ENCODE measurements at places on chromosomes 7 and 10.

GRCh38 chr10:17910125-17910789 lies 41.5 kb upstream of the SLC39A12 start:
- no peak for DNase-seq

GRCh38 chr7:24702755-24703154 lies 54.5 kb downstream of the GSDME start:
- no peak for DNase-seq

DNA sequence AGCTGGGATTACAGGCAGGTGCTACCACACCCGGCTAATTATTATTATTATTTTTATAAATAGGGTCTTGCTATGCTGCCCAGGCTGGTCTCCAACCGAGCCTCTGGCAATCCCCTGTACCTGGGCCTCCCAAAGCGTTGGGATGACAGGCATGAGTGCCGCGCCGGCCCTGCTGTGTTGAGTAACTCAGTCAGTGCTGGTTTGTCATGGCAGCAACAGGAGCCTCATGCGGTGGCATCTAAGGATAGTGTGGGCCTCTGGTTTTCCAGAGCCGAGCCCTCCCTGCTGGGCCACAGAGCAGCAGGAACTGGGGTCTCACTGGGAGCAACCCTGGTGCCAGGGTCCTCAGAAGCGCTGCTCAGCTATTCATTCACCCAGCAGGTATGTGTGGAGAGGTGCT lies 244.7 kb downstream of the ELFN1 start:
- DNase-seq = no peak

DNA sequence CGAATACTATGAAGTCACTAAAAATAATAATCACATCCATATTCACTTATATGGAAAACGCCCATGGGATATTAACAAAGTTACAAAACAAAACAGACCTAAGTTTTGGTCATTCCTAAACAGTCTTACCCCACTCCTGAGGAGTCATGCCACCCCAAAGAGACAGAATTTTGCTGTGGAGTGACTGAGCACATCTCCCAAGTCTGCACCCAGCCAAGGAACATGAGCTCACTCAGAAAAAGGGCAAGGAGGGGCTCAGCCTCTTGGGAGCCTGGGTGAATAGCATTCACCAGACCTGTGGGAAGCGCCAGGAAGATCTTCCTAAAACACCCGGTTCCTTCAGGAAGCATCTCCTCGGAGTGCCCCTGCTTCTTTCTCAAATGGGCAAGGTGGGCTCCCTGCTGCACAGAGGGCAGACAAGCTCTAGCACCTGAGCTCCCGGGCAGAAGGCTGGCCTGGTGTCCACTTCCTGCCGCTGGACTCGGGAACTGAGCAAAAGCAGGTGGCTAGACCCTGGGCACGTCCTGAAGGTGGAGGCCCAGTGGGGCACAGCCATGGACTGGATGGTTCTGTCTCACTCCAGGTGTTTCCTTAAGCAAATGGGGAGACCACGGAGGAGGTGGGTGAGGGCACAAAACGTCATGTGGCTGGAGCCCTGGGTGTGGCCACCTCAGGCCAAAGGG lies 31.0 kb downstream of the TNS3 start:
- no peak for DNase-seq

DNA sequence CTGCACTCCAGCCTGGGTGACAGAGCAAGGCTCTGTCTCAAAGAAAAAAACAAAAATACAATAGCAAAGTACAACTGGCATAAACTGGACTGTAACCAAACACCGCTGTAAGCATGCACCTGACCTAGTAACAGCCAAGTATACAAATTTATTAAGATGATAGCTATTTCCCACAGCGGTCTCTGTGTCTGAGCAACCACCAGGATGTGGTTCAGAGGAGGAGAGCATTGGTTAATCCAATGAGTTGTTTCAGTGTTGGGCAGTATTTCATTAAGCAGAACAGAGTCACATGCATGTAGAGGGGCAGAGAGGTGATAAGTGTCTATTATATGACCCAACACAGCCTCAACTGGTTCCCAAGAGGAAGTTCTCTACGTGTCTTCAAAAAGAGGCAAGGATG lies 4.0 kb downstream of the SLC16A12 start:
- no peak for DNase-seq

DNA sequence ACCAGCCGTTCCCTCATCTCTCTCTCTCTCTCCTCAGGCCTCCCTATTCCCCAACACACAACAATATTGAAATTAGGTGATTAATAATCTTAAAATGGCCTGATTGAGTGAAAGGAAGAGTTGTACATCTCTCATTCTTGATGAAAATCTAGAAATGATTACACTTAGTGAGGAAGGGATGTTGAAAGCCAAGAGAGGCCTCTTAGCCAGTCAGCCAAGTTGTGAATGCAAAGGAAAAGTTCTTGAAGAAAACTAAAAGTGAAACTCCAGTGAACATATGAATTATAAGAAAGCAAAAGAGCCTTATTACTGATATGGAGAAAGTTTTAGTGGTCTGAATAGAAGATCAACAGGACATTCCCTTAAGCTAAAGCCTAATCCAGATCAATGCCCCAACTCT lies 695.1 kb downstream of the GRID1 start:
- DNase-seq = no peak

GRCh38 chr10:44046605-44047004 lies 338.3 kb downstream of the CXCL12 start:
- DNase-seq = no peak

DNA sequence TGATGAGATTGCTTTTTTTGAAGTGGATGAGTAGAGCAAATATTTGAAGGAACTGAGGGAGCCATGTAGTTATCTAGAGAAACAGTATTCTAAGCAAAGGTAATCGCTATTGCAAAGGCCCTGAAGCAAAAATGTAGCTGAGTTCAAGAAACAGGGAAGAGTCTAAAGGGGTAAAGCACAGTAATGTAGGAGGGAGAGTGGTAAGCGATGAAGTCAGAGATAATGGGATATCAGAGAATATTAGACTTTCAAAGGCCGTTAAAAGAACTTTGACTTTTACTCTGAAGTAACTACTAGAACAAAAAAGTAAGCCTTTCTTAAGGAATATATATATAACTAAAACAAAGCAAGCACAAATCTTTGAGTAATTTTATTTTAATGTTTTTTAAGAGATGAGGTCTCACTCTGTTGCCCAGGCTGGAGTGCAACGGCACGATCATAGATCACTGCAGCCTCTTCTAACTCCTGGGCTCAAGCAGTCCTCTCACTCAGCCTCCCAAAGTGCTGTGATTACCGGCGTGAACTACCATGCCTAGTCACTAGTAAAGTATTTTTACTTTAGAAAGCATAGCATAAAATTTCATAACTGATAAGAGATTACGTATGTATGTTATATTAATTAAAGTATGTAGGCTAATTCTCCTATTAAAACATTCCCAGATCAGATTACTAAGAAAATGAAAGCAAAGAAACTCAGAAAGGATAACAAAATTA lies 61.7 kb upstream of the OIT3 start:
- no peak for DNase-seq

DNA sequence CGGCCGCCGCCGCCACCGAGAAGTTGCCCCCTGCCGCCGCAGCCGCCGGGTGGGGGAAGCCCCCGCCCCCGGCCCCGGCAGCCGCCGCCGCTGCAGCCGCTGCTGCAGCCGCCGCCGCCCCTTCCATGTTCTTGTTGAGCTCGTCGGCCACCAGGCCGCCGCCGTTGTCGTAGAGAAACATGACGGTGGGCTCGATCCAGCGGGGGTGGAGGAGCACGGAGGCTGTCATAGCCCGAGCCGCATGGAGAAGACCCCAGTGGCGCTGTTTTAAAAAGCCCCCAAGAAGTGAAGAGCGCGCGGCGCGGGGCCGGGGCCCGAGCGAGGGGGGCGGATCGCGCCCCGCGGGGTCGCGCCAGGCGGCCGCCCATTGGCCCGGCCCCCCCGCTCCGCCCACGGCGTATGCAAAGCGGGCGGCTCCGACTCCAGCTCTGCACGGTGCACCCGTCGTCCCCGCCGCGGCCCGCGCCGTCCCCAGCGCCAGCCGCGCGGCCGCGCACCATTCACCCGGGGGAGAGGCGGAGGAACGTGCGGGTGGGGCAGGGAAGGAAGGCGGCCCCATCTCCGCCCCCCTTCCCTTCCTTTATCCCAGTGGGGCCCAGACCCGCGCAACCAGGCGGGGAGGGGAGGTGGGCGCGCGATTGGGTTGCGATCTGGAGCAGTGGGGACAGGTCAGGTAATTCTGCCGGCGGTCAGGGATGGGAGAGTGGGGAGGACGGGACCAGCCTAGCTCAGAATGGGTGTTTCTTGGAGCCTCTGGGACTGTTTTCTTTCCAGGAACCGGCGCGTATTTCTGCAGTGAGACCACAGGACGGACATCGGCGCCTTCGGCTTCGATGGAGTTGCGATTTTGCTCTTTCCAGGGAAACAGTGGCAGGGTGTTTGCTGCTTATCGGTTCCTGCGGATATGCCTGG lies at the start of gene HOXA13:
Gene HOXA13, minus strand, starts transcription at position 243 of the 912 bp plus-strand sequence. Its CDS starts 14 bp downstream, at position 229.
- DNase-seq = no peak

DNA sequence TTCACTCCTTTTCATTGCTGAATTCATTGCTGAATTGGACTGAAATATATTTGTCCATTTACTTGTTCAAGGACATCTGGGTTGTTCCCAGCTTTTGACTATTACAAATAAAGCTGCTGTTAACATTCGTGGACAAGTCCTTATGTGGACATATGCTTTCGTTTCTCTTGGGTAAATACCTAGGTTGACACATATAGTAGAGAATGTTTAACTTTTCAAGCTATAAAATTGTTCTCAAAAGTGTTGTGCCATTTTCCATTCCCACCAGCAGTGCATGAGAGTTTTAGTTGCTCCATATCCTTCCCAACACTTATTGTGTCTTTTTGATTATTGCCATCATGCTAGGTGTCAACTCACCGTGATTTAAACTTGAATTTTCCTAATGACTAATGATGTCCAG lies 17.5 kb upstream of the CPVL start:
- DNase-seq = no peak

- DNase-seq = no peak
These were observed 183.0 kb downstream of the DNAJB6 start for GRCh38 chr7:157519798-157520244.

GRCh38 chr10:19245889-19246752 lies 197.5 kb downstream of the MALRD1 start:
- no peak for DNase-seq

DNA sequence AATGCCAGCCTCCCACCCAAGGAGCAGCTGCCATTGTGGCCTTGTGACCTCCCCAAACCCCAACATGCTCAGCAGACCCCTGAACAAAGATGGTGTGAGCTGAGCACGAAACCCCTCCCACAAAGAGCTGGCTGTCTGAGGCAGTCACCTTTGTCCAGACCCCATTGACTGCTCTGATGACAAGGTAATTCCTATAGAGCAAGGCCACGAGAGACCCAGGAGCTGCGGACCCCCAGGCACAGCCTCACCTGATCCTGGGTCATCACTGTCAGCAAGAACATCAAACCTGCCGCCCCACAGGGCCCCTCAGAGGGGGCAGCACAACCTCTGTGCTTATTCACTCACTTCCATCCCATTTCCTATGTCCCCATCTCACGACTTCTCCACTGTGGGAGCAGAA lies 102.6 kb downstream of the CPXM2 start:
- DNase-seq = no peak

DNA sequence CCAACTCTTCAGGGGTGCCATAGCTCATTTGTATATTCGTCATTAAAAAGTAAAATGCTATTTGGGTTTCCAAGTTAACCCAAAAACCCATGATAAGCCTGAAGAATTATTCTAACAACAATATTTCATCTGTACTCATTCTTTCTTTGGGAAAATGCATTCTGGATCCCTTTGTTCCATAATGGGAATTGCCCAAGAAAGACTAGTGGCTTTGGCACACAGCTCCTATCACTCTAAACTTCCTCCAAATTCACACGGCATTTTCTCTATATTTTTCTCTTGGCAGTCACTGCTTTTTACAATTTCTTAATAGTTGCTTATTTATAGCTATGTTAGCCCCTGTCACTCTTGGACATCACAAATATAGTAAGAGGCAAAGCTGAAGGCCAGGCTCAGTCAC lies 29.1 kb downstream of the CHCHD3 start:
- no peak for DNase-seq

GRCh38 chr7:130461272-130461671 lies 20.5 kb upstream of the CEP41 start:
- DNase-seq = no peak

DNA sequence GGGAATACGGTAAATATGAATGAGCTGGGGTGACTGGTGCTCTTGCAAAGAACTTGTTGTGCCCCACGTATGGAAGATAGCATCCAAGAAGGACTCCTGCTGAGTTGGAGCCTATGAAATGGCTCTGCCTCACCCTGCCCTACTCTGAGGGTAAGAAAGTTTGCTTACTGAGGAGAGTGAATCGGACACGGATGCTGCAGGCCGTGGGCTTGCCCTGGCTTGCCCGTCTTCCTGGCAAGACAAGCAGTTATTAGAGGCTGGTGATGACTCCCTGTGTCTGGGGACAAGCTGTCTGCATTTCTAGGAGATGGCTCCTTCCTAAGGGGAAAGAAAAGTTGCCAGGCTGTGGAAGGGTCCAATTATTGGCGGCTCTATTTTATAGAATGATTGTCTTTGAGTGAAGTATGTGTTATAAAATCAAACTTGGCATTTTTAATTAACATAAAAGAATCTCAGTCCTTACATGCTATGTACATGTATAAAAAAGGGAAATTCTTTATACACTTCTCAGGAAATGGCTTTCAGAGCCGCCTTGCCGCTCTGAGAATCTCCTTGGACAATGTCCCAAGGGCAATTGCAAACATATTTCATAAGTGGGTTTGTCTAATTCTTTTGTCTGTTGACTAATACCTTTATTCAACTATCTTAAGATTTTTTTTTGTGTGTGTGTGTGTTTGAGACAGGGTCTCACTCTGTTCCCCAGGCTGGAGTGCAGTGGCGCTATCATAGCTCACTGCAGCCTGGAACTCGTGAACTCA lies 64.6 kb downstream of the CYP26A1 start:
- no peak for DNase-seq

DNA sequence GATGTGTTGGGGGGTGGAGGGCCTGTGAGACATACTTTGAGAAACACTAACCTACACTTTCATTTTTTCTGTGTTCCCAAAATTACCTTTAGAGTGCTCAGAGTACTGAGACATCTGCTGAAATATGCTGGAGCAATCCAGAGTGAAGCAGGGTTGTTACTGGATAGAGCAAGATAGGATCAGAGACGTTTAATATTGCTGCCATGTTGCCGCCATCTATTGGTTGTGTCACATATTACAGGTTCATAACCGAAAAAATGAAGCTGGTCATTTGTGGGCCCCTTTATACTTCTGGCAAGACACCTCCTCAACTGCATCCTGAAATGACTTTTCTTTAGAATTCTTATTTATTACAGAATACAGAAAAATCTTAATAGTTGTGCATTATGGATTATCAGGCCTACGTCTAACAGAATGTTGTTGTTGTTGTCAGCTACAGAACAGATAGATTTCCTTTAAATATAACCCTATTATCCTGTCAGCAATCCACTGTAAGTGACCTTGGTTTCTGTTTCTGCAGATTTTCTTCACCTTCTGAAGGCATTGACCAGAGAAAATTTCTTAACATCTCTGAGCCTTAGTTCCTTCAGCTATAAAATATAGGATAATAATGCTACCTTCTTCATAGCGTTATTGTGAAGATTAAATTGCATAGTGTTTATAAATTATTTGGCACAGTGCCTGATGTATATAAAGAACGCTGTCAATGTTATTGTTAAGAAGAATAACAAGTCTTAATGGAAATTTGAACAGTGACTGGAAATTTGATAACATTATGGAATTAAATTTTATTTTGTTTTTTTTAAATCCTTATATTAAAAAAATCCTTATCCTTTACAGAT lies 16.2 kb upstream of the DLD start:
- DNase-seq = no peak
